ENCODE measurements at places on chromosomes 7 and 10. TPM values are rescaled to one million over a fixed set of nuclear protein-coding genes. Genes with fewer than 3 reads are reported as not detected.

GRCh38 chr7:756231-756927, 29.3 kb upstream of the PRKAR1B start:
- no peak for DNase-seq

DNA sequence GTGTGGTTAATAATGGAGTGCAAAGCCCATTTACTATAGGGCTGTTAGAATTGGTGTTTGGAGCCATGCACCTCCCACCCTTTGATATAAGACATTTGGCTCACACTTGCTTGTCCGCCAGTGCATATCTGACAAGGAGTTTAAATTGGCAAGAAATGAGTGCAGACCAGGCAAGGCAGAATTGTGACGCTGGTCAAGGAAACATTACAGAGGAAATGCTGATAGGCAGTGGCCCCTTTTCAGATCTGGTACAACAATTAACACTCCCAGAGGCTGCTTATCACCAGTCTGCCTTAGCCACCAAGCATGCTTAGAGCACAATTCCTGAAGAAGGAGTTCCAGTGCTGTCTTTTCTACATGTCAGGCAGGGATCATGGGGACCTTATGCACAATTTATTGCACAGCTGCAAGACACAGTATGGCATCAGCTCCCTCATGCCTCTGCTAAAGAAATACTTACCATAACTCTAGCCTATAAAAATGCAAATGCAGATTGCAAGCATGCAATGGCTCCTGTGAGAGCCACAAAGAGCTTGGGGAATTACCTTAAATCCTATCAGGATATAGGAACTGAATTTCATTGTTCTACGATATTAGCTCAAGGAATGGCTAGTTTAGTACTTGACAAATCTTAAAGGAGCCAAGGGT, 35.2 kb downstream of the OR13A1 start:
- peak; percentile 5 for DNase-seq

- peak; percentile 47 for DNase-seq
These were observed 19.6 kb upstream of the INPP5A start for GRCh38 chr10:132517951-132518521.

- no peak for DNase-seq
These were observed 264.7 kb upstream of the NFE2L3 start for GRCh38 chr7:25887266-25887665.

DNA sequence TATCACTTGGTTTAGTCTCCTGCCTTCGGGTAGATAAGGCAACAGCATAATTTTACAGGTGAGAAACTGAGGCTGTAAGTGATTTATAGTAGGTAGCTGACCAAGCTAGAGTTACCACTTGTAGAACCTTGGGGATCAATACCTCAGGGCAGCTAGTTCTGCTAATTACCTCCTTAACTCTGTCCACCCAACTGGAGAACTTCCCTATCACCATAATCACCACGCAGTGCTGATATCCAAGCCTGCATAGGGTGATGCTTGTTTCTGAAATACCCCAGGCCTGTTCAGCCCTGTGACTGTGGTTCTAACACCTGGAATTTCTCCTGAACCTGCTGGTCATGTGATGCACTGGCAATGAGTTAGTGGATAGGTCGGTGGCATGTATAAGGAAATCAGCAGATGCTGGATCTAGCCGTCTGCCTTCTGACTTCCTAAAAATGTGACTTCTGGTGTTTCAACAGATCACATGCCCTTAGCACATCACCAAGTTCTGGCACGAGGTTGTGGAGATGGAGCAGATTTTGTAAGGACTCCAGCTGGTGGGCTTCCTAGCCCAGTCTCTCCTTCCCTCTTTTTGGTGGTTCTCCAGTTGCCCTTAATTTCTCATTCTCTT, 15.3 kb downstream of the PLAU start:
- no peak for DNase-seq

GRCh38 chr10:22598478-22598877, 115.9 kb downstream of the PIP4K2A start:
- DNase-seq: no peak

The CRYGN gene
- total RNA-seq: not detected

The HSPB1 gene
- total RNA-seq: 9.7 TPM

The WIPF3 gene
- 5.2 TPM for total RNA-seq

The NACAD gene
- total RNA-seq: 0.39 TPM

The SPDYE3 gene
- total RNA-seq: not detected

Data from neural progenitor cell (in vitro differentiated cells).